CD8-positive, alpha-beta T cell (primary cell): ENCODE measurements at places on chromosomes 4 and X. TPM values are rescaled to one million over a fixed set of nuclear protein-coding genes. Genes with fewer than 3 reads are reported as not detected.

- DNase-seq: no peak
Observed at GRCh38 chrX:44904542-44905115, 31.6 kb downstream of the KDM6A start.

DNA sequence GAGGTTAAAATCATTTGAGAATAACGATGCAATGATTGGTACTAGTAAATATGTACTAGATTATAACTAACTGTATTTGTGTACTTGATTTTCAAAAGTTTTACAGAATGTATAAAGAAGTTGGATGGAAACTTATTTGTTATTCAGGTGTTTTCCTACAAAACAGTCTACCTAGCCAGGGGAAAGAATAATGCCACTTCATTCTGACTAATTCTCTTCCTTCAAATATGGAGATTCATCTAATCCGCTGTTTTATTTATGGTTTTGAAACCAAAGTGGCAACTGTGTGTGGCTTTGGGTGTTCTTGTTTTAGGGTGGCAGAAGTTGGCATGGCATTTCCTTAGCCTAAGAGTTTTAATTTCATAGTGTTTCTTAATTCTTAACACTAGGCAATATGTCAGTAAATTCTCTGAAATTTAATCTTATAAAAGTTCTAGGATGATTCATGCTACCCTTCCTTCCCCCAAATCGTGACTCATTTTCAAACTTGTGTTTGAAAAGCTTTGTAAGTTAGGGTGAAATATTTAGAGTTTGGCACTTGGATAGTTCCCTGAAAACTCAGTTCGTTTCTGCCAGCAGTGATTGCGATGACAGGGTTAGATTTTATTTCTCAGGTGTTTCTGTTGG lies 62.6 kb downstream of the DCLK2 start:
- no peak for DNase-seq

GRCh38 chrX:153032397-153033118 lies 23.7 kb upstream of the PNMA3 start:
- peak; percentile 74 for DNase-seq

- no peak for DNase-seq
Observed at GRCh38 chr4:139509727-139510410, 46.1 kb downstream of the SETD7 start.

GRCh38 chr4:160562661-160563060 lies 1459.8 kb downstream of the RAPGEF2 start:
- no peak for DNase-seq

GRCh38 chrX:17826609-17827496 lies 34.2 kb downstream of the RAI2 start:
- no peak for DNase-seq

- DNase-seq: no peak
Observed at GRCh38 chr4:55880652-55881280, 27.3 kb downstream of the EXOC1 start.

DNA sequence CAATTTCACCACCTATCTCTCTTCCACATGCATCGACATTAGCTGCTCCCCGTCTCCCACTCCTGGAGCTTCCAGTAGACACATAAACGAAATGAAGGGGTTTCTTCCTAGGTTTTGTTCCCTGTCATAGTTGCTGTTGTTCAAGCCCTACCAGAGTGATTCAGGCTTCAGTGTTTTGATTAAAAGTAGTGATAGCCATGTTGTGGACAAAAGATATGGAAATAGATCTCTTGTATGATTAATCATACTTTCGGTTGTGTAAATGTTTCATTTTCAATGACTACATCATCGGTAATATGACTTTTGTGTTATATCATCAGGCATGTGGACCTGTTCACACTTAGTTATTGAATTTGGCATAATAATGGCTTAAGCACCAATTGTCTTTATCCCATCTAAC lies 96.5 kb upstream of the KLF3 start:
- no peak for DNase-seq

GRCh38 chrX:68183612-68184214 lies 249.6 kb downstream of the OPHN1 start:
- no peak for DNase-seq

DNA sequence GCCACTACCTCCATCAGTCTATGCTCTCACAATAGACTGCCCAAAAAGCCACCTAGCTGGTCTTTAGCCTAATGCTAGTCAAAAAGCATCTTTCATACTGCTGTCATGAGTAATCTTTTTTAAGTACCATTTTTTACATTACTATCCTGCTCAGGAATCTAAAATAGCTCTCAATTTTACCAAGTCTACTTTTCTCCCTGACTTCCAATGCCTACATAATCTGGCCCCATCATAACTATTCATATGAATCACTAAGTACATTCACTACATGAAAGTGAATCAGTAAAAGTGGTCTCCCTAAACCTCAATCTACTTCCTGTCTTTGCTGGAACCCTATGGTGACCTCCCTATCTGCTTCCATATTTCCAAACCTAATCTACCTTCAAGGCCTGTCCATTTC lies 105.9 kb downstream of the THOC2 start:
- DNase-seq: no peak

DNA sequence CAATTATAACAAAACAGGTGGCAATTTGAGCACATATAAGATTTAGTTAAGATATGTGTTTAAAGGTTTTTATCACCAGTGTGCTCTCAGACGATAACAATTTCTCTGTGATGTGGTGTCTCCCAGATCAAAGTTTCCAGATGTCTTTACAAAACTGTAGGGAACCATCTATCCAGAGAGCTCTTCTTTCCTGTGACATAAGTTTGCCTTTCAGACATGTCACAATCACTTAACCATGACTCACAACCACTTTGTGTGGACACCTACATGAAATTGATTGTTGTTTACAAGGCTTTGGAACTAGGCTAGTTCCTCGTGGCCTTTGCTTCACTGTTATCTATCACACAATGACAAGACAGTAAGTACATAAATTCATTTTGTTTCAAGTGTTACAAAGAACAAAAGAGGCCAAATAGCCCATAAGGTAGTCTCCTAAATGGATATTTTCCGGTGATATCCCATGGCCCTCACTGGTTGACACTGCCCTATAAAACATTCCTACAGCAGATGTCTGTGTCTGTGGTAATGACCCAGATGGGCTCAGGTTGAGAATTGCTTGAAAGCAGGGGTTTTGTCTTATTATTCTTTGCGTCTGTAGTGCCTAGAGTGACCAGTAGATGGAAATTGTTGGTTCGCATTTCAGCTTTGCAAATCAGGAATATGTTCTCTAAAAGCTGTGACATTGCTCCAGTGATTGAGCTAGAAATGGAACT lies 297.8 kb upstream of the FAM241A start:
- DNase-seq: no peak

- no peak for DNase-seq
Observed at GRCh38 chr4:169272265-169272886, 1.6 kb upstream of the SH3RF1 start.

GRCh38 chrX:45771560-45772340 lies 571.1 kb upstream of the DIPK2B start:
- DNase-seq: no peak

- no peak for DNase-seq
Observed at GRCh38 chr4:98510757-98511517, 147.5 kb downstream of the TSPAN5 start.

- no peak for DNase-seq
Observed at GRCh38 chr4:41550308-41550707, 12.4 kb downstream of the LIMCH1 start.

DNA sequence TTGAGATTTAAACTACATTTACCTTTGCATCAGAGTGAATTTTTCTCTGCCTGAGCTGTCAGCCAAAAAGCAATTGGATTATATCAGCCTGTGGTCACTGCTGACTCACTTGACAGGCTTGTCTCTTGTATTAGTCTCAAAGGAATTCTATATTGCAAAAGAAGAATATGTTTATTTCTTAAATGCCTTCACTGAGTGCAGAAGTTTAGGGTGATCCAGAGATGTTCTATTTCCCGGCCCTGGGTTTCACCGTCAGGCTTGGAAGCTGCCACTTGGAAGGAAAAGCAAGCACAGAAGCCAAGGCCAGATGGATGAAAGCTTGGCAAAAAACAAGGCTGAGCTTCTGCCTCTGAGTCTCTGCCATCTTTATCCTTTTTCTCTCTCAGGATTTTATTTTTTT lies 80.9 kb downstream of the FAM114A1 start:
- no peak for DNase-seq

DNA sequence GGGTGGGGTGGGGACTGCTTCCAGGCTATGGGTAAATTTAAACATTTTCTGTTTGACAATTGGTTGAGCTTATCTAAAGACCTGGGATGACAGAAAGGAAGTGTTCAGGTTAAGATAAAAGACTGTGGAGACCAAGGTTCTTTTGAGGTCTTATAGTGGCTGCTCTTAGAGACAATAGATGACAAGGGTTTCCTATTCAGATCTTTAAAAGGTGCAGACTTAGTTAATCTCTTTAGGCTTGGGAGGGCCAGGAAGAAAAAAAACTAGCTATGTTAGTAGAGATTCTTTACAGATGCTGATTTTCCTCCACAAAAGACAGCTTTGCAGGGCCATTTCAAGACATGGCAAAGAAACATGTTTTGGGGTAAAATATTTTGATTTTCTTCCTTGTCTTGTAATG lies 972.5 kb downstream of the CCSER1 start:
- no peak for DNase-seq

DNA sequence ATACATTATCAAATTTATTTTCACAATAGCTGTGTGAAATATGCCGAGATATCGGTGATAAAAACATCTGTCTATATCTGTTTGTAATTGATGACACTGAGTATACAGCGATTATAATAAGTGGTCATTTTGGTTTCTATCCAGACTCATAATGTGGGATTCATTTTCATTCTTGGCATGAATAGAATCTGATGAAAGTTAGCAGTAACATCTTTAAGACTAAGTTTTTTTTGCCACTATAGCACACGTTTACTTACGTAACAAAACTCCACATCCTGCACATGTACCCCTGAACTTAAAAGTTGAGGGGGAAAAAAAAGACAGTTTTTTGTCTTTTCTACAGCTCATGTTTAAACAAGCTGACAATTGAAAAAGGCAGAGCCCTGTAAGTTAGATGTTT lies 86.4 kb downstream of the PPA2 start:
- DNase-seq: no peak

DNA sequence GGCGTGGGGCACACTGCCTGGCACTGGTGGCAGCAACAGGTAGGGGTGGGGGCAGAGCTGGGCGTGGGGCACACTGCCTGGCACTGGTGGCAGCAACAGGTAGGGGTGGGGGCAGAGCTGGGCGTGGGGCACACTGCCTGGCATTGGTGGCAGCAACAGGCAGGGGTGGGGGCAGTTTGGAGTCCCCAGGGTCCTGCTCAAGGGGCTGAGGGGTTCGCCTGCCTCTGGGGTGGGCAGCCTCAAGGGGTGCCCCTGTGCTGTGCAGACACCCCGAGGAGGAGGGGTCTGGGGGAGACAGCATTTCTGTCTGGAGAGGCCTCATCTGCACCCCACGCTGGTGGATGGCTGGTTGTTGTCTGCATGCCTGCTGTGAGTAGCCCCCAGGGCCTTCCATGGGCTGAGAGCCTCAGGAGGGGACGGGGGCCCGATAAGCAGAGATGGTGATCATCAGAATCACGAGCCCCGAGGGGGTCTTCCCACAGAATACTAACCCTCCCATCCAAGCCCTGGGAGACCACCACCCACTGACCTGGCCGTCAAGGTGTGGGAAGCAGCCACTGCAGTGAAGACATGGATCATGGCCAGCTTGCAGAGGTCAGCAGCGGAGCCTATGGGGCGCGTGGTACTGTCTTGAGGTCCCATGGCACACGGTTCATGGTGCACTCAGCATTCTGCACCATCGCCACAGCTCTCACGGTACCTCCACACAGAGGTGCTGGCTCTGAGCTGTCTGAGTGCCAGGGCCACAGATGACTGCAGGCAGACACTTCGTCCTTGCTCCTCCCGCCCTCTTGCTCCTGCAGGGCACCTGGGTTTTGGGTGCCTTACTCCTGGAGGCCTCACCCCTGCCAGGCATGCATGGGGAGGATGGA lies 21.5 kb downstream of the NAT8L start:
- DNase-seq: no peak

DNA sequence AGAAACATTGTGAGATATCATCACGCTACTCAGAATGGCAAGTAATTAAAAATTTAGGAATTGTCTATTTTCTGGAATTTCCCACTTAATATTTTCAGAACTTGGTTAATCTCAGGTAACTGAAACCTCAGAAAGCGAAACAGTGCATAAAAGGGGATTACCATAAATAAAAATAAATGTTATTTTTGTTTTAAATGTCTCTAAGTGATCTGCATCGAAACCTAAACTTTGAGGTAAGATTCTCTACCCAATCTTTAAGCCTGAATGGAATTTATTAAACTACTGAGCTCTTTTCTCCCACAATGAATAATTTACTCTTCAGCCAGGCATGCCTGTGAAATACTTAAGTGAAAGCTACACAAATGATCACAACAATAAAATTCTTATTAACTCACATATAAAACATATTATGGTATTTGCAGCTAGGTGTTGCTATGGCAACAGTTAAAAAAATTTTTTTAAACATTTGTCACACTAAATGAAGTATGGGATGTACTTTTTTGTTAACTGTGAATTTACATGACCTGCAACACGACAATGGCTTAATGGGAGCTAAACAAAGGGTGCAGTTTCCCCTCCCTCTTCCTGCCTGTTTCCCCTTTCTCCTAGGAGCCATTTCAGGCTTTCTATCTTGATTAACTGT lies 220.2 kb upstream of the PRPS2 start:
- DNase-seq: no peak

GRCh38 chr4:128525992-128526630 lies 238.5 kb upstream of the PGRMC2 start:
- DNase-seq: no peak

DNA sequence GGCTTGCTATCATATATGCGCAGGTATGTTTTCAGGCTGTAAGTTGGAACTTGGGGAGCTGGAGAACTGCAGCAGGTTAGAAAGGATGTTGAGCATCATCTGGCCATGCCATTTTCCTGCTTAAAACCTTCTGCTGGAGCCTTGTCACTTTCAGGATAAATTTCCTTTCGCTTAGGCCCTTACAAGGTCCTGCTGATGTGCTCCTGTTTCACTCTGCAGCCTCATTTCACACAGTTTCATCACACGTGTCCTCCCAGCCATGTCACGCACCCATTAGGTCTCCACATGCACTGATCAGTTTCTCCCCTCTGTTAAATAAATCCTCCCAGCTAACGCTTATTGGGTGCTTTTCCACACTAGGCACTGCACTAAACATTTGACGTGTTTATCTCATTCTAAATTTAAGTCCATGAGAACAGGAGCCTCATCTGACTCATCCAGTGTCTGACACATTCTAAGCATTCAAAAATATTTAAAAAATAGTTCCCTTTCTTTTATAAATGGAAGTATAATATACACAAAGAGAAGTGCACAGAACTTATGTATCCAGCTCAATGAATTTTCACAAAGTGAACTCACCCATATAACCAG lies 14.5 kb downstream of the SOD3 start:
- DNase-seq: no peak

The RAB40AL gene
- 0.30 TPM for total RNA-seq

The MND1 gene
- not detected for total RNA-seq

The XPNPEP2 gene
- 0.22 TPM for total RNA-seq

The KLKB1 gene
- total RNA-seq: 0.35 TPM

The TBC1D1 gene
- 42.4 TPM for total RNA-seq

The NOCT gene
- total RNA-seq: 45.7 TPM

The DMP1 gene
- total RNA-seq: not detected

The CT45A3 gene
- not detected for total RNA-seq

The KLF8 gene
- total RNA-seq: 0.41 TPM

The NIPAL1 gene
- 1.3 TPM for total RNA-seq

The ZNF141 gene
- total RNA-seq: 19.9 TPM

The PNMA3 gene
- 2.3 TPM for total RNA-seq

The NSG1 gene
- 15.8 TPM for total RNA-seq

The CTAG1A gene
- total RNA-seq: not detected

The POF1B gene
- total RNA-seq: not detected

The PNCK gene
- 0.68 TPM for total RNA-seq

The DRD5 gene
- not detected for total RNA-seq

The NSUN7 gene
- total RNA-seq: 0.35 TPM
